Thoracic aorta (tissue), 2 donors: ENCODE measurements at places on chromosomes 16 and 17. TPM values are rescaled to one million over a fixed set of nuclear protein-coding genes. Genes with fewer than 3 reads are reported as not detected.

- no peak for DNase-seq
These were observed 445 bp downstream of the CIAO2B start for GRCh38 chr16:66933776-66934137.

DNA sequence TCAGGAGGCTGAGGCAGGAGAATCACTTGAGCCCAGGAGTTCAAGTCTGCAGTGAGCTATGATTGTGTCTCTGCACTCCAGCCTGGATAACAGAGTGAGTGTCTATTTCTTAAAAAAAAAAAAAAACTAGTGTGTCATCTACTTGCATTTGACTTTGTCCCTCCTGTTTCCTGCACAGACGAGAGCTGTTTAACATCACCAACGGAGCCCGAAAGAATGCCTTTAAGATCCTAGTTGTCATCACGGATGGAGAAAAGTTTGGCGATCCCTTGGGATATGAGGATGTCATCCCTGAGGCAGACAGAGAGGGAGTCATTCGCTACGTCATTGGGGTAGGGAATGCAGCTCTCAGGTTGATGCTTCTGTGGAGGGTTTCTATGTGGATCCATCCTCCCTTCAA, 13.4 kb downstream of the ITGAM start:
- DNase-seq, result no peak

DNA sequence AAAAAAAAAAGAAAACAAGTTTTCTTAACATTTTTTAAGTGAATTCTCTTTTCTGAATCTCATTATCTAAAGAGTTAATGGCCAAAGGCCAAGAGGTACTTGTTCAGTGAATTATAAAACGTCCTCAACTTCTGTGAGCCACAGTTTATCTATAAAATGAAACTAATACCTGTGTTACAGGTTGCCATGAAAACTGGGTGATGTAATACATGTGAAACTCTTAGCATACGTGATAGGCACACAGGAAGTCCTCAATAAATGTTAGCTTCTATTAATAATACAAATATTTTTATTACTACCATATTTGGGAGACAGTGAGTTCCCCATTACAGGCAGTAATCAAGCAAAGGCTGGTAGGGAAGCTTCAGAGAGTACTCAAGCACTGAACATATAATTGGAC, 13.5 kb upstream of the INPP5K start:
- no peak for DNase-seq

GRCh38 chr16:84281074-84281473, 13.6 kb upstream of the WFDC1 start:
- DNase-seq, result no peak

The ZDHHC1 gene
- total RNA-seq, result 15.0 TPM

- no peak for DNase-seq
These were observed 491 bp downstream of the GAS7 start for GRCh38 chr17:10197721-10198508.

DNA sequence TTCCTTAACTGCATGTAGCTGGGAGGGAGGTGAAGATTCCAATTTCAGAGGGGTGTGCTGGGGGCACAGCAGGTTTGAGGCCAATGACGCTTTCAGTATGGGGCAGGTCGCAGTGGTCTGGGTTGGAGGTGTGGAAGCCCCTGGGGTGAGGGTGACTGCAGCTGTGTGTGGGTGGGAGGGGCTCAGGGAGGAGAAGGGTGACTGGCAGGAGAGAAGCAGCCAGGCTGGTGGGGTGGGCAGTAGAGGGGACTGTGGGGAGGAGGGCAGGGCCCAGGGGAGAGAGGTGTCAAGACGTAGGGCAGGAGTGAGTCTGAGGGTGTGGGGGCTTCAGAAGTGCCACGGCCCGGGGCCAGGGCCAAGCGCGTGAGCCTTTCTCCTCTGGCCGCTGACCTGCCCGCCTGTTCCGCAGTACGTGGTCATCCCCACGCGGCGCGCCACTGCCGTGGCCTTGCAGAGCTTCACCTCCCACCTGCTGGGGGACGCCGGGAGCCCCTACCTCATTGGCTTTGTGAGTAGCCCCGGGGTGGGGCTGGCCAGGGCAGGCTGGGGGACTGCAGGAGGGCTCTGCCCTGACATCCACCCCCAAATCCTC, 19.4 kb downstream of the MYBBP1A start:
- DNase-seq, result no peak

- no peak for DNase-seq
These were observed 390.6 kb upstream of the ERCC4 start for GRCh38 chr16:13529193-13529982.

The GSPT1 gene
- 81.1 TPM for total RNA-seq

The TMED6 gene
- total RNA-seq, result 1.5 TPM

GRCh38 chr16:48103591-48103990, 52.2 kb downstream of the ABCC12 start:
- no peak for DNase-seq

- DNase-seq, result no peak
These were observed 54.0 kb downstream of the LYRM1 start for GRCh38 chr16:20954574-20954973.

GRCh38 chr17:28878981-28879380, 18.6 kb downstream of the FLOT2 start:
- DNase-seq, result no peak

The SLFN12L gene
- 4.2 TPM for total RNA-seq

- DNase-seq, result no peak
These were observed 16.8 kb downstream of the LRRC75A start for GRCh38 chr17:16475179-16475704.

- DNase-seq, result no peak
These were observed 27.5 kb downstream of the TRPV2 start for GRCh38 chr17:16442594-16443510.

The LLGL2 gene
- total RNA-seq, result 6.4 TPM

GRCh38 chr17:54867634-54868033, 33.0 kb upstream of the TOM1L1 start:
- no peak for DNase-seq

GRCh38 chr17:79064026-79064425, 10.6 kb upstream of the ENGASE start:
- no peak for DNase-seq

DNA sequence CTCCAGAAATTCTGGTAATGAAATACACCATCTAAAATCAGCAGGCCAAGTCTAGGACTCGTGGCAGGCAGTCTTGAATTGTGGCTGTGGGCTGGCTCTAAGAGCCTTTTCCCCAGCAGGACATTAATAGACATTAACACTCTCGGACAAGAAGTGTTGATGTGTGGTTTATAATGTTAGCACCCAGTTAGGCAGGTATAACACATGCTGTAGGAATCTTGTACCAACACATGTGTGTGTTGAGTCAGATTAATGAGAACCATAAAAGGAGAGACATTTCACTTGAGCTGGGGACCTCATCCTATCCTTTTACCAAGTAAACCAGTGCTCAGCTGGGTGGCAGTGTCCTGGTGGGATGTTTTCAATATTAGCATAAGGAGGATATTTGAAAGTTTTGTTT, 264.5 kb downstream of the FTO start:
- no peak for DNase-seq

- DNase-seq, result no peak
These were observed 8.6 kb downstream of the IGSF6 start for GRCh38 chr16:21643785-21644184.

The TBX2 gene
- total RNA-seq, result 35.2 TPM
